Common myeloid progenitor, CD34-positive (primary cell): ENCODE measurements at places on chromosomes 11 and 22.

DNA sequence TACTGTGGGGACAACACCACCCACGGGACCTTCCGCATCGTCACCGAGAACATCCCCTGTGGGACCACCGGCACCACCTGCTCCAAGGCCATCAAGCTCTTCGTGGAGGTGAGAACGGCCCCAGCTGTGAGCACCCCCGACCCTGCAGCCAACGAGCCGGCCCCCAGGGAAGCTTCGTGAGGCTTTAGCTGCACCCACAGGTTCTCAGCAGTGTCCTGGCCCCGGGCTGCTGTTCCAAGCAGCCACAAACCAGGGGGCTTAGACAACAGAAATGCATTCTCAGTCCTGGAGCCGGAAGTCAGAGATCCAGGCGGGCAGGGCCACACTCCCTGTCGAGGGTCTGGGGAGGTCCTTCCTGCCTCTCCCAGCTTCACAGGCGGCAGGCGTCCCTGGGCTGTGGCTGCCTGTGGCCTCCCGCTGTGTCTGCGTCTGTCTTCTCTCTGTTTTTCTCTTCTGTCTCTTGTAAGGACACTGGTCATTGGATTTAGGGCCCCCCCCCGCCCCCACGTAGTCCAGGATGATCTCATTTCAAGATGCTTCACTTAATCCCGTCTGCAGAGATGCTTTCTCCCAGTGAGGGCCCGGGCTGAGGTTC, 12.5 kb downstream of the MUC5B start:
- DNase-seq, result no peak

DNA sequence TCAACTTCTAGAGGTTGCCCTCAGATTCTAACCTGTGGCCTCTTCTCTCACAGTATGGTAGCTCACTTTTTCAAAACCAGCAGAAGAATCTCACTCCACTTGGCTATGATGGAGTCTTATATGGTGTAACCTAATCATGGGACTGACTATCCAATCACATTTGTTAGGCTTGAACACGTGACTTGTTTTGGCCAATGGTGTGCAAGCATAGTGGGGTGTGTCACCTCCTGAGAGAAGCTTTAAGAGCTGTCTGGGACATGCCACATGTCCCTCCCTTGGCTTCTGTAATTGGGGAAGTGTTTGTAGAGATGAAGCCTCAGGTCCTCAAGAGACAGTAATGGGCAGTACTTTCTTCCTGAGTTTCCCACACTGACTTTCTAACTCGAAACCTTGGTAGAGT, 12.8 kb upstream of the SMIM38 start:
- peak; percentile 15 for DNase-seq

- no peak for DNase-seq
Observed at GRCh38 chr11:28090052-28090749, 17.8 kb downstream of the KIF18A start.

GRCh38 chr22:17303441-17303839, 65.8 kb upstream of the CECR2 start:
- DNase-seq, result no peak

- DNase-seq, result no peak
Observed at GRCh38 chr11:10793470-10794255, 15.1 kb downstream of the EIF4G2 start.

DNA sequence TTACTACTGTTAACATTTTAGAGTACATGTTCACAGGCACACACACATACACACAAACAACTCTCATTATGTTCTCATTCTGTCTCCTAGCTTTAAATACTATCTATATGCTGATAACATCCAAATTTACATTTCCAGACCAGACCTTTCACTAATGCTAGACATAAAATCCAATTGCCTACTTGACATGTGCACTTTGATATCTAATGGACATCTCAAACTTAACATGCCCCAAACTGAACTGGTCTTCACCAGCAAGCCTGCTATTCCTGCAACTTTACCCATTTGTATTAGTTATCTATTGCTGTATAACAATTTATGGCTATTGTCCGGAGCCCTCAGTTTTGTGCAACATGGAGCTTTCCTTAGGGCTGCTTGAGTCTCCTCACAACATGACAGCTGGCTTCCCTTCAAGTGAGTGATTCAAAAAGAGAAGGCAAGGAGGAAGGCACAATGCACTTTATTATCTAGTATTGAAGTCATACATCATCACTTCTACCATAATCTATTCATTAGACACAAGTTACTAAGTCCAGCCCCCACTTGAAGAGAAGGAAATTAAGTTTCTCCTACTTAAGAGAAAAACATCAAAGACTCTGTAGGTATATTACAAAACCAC, 3.0 kb downstream of the SLC36A4 start:
- DNase-seq, result no peak

DNA sequence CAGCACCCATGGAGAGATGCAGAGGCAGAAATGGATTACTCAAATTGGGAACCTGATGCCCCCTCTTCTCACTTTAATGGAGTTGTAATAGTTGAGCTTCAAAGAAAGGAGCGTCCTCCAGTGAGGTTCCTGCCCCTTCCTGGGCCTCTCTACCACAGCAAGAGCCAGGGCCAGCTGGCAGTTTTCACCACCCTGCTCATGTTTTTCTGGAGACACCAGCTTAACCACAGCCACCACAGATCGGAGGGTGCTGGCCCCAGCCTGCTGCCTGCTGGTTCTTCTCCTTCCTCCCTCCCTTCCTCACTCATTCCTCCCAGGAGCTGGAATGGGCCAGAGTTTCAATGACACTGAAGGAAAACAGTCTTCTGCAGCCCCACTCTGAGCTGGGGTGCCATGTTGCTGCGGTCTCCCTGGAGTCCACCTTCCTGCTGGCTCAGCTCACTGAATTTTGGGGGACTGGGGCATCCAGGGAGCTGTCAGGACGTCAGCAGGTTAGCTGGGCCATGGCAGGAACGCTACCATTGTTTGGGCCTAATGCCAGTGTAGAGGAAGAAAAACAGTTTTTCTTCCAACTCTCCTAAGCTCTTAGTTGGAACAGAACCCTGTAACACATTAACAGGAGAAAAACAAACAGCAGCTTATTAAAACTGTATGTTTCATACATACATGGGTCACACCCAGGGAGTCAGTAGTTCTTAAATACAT, 57.7 kb downstream of the TRAF6 start:
- DNase-seq, result peak; percentile 88

- no peak for DNase-seq
Observed at GRCh38 chr11:74847395-74847794, 98.7 kb downstream of the RNF169 start.

DNA sequence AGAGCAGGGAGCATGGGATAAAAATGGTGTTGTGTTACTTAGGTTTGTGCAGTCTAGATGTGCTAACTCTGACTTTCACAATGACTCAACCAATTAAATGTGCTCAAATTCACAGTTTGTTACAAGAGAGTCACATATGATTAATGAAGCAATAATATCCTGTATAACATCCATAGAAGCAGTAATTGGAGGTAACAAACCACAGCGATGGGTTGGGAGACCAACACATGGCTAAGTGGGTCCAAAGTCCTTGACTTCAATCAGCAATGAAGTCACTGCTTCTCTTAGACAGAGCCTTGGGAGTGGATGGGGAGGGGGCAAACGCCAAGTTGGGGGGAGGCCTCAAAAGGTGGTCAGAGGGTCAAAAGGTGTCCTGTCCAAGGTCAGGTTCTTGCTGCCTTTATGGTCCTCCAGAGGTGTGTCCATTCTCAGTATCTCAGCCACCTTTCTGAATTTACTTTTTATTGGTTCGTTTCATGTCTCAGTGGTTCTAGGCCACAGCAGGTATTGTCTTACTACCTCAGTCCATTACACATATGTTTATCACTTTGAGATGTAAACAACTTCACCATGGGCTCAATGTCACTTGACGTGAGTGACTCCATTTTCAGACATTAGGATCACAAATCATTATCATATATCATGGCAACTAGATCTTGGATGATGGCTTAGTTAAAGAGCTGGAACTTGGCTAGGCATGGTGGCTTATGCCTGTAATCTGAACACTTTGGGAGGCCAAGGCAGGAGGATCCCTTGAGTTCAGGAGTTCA, 32.4 kb downstream of the SLN start:
- no peak for DNase-seq

GRCh38 chr11:83115551-83115950, 41.4 kb upstream of the PCF11 start:
- DNase-seq, result no peak

GRCh38 chr22:33476206-33476605, 418.0 kb upstream of the SYN3 start:
- DNase-seq, result no peak

DNA sequence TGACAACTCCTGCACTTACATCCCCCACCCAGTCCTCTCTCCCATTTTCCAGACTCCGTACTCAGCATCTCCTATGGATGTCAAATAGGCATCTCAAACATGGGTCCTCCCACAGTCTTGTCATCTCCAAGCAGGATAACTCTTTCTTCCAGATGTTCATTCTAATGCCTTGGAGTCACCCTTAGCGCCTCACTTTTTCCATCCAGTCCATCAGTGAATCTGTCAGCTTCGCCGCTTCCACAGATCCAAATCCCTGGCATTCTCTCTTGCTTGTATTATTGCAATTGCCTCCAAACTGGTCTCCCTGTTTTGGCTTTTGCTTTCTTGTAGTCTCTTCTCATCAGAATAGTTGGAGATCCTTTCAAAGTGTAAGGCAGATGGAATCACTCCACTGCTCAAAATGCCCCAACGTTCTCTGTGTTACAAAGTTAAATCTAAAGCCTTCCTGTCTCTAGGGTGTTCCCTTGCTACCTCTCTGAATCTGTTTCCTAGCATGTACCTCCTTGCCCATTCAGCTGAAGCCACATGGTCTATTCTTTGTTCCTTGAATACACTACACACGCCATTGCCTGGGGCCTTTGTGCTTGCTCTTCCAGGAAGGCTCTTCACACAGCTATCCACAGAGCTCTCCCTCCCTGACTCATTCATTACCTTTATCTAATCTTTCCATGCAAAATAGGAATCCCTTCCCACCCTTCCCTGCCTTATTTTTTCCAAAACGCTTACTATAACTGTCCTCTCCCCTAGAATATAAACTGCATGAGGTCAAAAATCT, 64.8 kb downstream of the UBASH3B start:
- no peak for DNase-seq

DNA sequence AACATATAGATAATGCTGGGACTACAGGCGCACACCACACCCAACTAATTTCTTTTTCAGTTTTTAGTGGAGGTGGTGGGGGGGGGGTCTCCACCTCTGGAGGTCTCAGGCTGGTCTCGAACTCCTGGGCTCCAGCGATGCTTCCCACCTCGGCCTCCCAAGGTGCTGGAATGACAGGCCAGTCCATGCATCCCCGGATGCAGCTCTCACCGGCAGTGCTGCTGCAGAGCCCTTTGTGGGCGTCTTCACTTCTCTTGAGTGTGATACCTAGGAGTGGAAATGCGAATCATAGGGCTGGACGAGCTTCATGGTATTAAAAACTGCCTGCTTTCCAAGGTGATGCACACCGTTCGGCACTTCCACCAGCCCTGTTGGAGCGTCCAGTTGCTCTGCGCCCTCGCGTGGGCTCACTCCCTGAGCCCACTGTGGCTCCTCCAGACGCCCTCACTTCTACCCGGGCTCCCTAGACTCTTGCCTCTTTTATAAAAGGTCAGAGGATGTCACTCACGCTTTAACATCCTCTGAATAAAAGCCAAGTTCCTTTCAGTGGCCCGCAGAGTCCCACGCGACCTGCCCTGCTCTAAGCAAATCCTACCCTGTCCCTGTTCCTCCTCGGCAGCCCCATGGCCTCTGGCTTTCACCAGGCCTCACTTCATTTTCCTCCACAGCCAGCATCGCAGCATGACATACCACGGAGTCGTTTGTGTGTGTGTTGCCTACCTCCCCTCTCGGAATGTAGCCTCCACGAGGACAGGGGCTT, 837 bp upstream of the BID start:
- no peak for DNase-seq

DNA sequence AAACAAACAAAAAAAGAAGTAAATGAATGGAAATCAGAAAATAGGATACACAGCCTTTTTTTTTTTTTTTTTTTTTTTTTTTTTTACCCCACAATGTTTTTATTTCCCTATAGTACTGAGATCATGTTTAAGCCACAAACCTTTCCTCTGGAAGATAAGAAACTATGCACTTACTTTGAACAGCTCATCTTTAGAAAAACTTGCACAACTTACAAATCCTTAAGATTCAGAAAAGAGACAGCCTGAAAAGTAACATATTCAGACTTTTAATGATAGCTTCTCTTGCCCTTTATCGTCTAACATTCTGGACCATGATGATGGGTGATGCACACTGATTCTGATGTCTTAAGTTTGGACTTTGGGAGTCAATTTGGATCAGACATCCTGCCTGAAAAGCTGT, 80.3 kb downstream of the TNRC6B start:
- DNase-seq, result no peak

- no peak for DNase-seq
Observed at GRCh38 chr22:27769012-27769411, 32.5 kb downstream of the MN1 start.

- no peak for DNase-seq
Observed at GRCh38 chr11:75562836-75563484, 907 bp downstream of the SERPINH1 start.

- DNase-seq, result no peak
Observed at GRCh38 chr22:47692811-47693210, 930.4 kb downstream of the TBC1D22A start.
